Stimulated activated CD4-positive, alpha-beta T cell treated with anti-CD3 and anti-CD28 coated beads, Interleukin-1b, Interleukin-23, amount 100 ng/mL, for 1 hour (primary cell): ENCODE measurements at places on chromosomes 3 and 15.

DNA sequence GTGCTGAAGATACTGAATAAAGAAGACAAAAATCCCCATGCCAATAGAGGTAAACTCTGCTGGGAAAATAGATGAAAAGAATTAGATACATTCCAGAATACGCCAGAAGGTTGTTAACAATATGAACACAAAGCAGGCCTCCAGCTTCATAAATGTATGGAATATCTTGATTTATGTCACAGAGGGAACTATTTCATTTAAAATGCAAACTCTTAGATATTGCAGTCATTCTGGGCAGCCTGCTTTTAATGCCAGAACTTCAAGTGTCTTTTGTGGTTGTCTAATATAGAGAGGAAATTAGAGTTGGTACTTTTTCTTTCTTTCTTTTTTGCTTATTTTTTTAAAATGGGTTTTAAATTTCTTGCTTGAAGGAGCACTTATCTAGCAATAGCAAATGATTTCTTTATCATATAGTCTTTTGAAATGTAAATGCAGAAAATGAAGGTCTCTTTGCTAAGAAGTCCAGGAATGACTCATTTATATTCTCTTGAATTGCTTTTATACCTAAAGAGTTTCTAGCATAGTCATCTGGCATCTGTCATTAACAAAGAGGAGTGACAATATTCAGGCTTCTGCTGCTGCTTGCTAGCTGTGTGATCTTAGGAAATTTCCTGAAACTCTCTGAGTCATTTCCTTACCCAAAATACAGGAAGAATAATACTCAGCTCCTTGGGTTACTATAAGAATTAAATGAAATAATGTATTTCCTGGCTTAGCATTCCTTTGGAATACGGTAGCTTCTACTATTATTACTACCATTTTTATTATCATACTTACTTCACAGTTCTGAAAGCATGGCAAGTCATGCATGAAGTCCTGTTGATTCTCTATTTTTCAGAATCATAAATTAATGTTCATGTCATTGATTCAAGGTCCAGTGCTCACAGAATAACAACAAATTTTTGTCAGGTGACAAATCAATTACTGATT, 527.6 kb downstream of the DIPK2A start:
- DNase-seq, result no peak

DNA sequence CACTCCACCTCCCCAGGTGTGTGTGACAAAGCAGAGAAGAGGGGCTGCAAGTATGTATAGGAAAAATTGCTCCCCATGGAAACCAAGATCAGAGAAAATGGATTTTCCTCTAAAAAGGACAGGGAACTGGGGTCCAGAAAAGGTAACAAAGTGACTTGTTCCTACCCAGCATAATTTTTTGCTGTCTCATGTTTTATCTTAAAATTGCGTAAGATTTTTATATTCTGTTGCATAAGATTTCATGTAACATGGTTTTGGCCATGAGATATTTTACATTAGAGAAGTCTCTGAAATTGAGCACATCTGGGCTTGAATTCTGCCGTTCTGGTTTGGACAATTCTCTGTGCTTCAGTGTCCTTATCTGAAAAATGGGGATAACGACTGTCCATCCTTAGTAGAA, 335.7 kb upstream of the RORA start:
- no peak for DNase-seq

- DNase-seq, result no peak
Observed at GRCh38 chr3:5134019-5134391, 11.9 kb downstream of the ARL8B start.

- DNase-seq, result no peak
Observed at GRCh38 chr3:141151439-141151838, 80.2 kb upstream of the PXYLP1 start.

GRCh38 chr15:44034933-44035624, 160.0 kb downstream of the FRMD5 start:
- no peak for DNase-seq

DNA sequence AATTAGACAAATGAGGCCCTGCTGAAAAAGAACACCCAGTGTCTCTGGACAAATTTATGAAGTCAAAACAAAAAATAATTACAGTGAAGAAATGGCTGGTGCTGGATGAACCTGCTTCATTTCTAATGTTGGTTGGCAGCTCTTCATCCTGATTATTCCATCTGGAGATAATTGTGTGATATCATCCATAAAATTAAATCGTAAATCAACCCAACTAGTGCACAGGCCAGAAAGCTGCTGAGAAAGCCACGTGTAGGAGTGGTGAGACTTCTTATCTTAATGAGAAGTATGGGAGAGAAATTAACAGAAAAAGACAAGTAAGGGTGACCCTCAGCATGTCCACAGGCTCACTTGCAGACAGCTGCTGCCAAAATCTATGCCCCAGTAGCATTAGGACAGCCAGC, 465.2 kb upstream of the TGFBR2 start:
- DNase-seq, result no peak

GRCh38 chr3:20396335-20396734, 210.3 kb upstream of the SGO1 start:
- DNase-seq, result no peak

DNA sequence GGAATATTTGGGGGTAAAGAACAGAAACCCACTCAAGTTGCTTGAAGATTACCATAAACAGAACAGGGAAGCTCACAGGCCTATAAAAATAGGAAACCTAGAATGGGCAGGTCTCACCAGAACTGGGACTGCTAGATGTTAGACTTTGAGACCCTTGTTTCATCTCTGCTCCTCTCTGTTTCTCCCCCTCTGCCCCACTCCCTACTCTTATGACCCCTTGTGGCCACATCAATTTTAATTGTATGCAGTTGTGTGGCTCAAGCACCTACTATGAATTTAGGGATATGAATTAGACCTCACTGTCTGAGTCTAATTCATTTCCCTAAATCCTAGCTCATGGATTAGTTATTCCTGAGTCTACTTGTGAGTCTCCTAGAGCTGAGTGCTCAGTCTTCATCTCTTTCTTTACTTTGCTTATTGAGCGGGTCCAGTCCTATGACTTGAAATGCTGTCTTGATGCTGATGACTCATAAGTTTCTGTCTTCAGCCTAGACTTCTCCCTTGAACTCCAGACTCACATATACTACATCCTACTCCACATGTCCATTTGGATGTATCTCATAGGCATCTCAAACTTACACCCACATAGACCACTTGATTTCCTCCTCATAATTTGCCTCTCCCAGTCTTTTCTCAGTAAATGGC, 78.7 kb downstream of the ITPR1 start:
- no peak for DNase-seq

DNA sequence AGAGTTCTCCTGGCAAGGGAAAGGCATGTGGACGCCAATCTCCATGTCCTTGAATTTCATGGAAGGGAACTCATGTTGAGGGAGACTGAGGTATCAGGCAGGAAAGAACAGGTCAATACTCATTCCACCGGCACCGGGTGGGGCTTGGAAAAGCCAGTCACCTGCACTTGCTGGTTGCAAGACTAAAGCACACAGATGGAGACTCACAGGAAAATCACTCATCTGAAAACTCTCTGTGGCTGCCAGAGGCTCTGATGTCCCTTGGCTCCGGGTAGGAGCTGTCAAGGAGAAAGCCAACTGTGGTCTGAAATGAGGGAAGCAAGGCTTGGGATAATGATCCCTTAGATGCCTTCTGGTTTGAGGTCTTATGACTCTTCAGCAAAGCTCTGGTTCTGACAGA, 8.7 kb upstream of the CGNL1 start:
- DNase-seq, result no peak

DNA sequence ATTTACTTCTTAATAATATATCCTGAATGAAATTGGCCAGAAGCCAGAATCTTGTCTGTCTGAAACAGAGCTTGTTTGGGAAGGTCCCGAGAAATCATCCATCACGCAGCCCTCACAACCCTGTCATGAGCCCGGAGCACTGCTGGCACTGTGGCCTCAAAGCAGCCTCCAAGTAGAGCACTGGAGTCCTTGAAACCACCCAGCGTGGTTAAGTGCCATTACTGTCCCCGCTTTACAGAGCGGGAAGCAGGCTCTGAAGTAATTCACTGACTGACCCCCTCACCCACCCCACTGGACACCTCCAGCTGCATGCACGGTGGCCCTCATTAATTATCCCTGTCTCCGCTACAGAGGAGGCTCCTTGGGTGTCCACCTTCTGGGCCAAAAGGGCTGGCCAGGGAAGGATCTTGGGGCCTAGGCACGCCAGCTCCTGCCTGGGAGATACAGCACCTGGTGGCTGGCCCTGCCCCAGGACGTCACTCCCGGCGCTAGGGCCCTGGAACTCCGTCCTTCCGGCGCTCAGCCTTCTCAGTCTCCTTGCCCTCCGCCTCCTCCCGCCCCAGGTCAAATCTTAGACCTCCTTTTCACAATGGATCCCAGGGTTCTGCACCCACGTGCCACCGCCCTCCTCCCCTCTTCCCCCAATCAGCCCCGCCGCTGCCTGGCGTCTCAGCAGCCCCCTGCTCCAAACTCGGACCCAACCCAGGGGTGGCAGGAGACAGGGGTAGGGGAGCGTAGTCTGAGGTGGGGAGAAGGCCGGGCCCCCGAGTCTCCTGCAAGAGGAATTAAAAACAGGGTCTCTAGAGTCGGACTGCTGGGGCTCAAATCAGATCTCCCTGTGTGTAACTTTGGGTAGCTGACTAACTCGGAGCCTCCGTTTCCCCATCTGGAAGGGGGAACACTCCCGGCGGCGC, 1.1 kb downstream of the TKT start:
- no peak for DNase-seq

DNA sequence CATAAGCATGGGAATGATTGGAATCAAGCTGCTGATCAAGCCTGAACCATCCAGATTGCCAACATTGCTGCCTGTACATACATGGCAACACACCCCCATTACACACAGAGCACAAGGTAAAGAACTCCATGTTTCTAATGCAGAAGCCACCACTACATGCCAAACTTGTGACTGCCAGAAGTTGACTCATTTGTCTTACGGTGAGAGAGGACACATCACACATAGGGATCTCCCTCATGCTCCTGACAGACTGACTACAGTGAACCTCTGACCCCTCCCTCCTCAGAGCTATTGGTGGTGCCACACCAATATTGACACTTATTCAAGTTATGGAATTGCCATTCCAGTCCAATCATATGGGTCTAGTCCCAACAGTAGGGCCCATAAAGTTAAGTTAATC, 42.3 kb downstream of the EFHB start:
- no peak for DNase-seq
